IPS DF 6.9 (cell line): ENCODE measurements at places on chromosomes 4 and X.
A peak's percentile ranks its signal among the peaks of the same experiment; 100 is the strongest.

DNA sequence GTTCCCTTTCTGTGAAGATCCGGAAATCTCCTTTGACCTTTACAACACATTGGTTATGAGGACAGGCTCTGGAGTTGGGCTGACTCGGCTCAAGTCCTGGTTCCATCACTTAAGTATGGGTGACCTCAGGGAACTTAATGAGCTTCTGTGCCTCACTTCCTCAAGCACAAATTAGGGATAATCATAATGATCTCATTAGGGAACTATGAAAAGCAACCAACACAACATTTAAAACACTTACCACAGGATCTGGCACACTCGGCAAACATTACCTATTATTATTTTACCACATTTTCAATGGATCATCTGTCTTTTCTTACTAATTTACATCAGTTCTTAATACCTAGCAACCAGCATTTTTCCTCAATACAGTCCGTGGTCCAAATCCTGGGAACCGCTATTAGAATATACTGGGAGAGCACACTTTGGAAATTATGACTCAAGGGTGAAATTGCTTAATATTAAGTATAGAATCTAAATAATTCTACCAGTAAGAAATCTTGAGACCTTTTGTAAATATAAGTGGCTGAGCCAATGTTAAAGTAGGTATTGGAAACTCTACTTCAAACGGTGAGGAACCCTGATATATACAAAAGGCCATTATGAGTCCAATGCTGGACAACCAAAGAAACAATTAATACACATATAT lies 19.6 kb downstream of the ADGRA3 start:
- no peak for DNase-seq
- no peak overlapping the region for H3K4me3 ChIP-seq
- H3K36me3 ChIP-seq, result no peaks in the 10 kb centered on the region
- peaks cover 8% of the 10 kb centered on the region for H3K4me1 ChIP-seq
- no peak overlapping the region for H3K27ac ChIP-seq

DNA sequence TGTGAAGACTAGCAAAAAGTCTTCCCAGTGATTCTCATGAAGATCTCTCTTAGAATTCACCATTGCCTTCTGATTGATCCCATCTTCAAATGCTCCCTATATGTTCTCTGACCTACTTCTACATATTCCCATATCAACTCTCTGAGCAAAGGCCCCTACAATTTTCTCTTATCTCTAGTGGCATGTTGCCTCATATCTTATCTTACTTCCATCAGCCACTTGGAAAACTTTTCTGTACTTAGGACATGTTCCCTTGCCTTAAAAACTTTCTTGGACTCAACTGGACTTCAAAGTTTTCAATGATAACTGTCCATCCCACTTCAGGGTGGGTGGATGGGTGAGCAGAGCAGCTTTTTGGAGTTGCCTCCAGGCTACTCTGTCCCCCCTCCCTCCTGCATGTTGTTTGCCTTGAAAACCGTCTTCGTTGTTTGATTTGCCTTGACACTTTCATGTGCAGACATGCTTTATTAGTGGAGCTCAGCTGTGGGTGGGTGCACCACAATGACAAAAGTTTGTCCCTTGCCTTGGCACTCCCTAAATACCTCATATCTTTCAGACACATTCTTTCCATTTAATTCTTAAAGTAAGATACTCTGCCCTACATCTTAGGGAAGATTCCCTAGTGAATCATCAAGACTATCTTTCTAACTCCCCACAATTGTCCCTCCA lies 18.3 kb upstream of the USP27X start:
- H3K36me3 ChIP-seq, result no peaks in the 10 kb centered on the region
- H3K4me1 ChIP-seq, result no peaks in the 10 kb centered on the region
- no peaks in the 10 kb centered on the region for H3K27me3 ChIP-seq
- DNase-seq, result no peak
- H3K27ac ChIP-seq, result no peak overlapping the region
- no peak overlapping the region for H3K4me3 ChIP-seq

DNA sequence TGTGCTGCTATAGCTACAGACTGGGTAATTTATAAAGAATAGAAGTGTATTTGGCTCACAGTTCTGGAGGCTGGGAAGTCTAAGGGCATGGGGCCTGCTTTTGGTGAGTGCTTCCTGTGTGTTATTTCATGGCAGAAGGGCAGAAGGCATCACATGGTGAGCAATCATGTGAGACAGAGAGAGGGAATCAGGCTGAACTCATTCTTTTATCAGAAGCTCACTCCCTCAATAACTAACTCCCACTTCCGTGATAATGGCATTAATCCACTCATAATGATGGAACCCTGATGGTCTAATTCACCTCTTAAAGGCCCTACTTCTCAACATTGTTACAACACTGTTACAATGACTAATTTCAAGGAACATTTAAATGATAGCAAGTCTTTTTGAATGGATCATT lies 129.4 kb downstream of the FAT4 start:
- H3K36me3 ChIP-seq, result no peaks in the 10 kb centered on the region
- no peak overlapping the region for H3K27ac ChIP-seq
- no peak overlapping the region for H3K4me3 ChIP-seq
- no peaks in the 10 kb centered on the region for H3K4me1 ChIP-seq
- DNase-seq, result no peak

DNA sequence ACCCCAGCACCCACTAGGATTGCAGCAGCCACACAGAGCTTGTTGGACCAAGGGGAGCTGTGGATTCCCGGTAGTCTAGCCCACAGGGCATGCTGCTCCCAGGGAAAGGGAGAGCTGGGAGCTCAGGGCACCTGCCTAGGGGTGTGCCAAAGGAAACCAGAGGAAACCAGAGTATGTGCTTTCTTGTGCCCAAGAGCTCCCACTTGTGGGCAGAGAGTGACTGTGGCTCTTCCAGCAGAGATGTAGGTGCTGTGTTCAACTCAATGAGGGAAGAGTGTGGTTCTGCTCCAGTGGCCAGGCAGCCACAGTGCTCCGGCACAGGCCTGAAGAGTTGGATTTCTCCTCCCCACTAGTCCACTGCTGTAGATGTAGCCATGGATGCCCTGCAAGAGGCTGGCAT lies 1050.0 kb upstream of the INTU start:
- H3K27ac ChIP-seq, result no peak overlapping the region
- no peak for DNase-seq
- H3K27me3 ChIP-seq, result no peaks in the 10 kb centered on the region
- no peak overlapping the region for H3K4me3 ChIP-seq
- no peaks in the 10 kb centered on the region; the same call in 1 of the 2 replicates for H3K4me1 ChIP-seq

DNA sequence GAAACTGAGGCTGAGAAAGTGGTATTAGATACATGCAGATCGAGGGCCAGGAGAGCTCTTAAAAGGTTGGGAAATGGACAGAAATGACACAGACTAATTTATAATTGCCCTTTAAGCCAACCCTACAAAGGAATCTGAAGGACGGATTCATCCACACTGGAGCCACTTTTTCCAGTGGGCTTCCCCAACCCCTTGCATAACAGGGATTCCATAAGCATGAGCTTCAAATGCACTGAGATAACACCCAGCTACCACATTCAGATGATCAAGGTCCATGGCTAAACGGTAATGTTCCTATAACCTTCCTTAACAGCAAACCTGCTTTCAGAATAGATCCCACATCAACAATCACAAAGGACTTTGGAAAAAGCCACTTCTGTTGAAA lies 34.2 kb downstream of the PLAC1 start:
- no peak overlapping the region for H3K27ac ChIP-seq
- H3K36me3 ChIP-seq, result no peaks in the 10 kb centered on the region
- H3K4me3 ChIP-seq, result no peak overlapping the region
- no peaks in the 10 kb centered on the region for H3K27me3 ChIP-seq
- H3K4me1 ChIP-seq, result no peaks in the 10 kb centered on the region

DNA sequence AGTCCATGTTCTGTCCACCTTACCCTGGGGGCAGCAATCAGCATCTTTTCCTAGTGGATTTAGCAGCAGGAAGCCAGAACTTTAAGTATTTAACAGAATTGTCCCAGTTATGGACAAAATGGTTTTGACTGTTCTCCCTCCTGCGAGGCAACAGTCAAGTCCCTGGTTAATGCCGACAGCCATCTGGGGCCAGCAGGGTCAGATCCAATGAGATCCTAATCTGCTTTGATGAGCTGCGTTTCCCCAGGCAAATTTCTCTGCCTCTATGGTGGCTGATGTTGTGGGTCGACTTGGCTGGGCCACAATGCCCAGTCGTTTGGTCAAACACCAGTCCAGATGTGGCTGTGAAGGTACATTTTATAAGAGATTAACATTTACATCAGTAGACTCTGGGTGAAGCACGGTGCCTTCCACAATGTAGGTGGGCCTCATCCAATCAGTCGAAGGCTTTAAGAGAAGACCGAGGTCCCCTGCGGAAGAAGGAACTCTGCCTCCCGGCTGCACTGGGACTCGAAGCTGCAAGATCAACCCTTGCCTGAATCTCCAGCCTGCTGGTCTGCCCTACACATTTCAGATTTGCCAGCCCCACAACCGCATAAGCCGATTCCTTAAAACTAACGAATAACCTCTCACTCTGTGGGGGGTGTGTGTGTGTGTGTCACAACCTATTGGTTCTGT lies 89.0 kb upstream of the C4orf50 start:
- H3K36me3 ChIP-seq, result no peaks in the 10 kb centered on the region
- no peak overlapping the region for H3K4me3 ChIP-seq
- DNase-seq, result no peak
- H3K27me3 ChIP-seq, result no peaks in the 10 kb centered on the region
- no peak overlapping the region for H3K27ac ChIP-seq
- peaks cover 3% of the 10 kb centered on the region; the same call in 1 of the 2 replicates for H3K4me1 ChIP-seq

DNA sequence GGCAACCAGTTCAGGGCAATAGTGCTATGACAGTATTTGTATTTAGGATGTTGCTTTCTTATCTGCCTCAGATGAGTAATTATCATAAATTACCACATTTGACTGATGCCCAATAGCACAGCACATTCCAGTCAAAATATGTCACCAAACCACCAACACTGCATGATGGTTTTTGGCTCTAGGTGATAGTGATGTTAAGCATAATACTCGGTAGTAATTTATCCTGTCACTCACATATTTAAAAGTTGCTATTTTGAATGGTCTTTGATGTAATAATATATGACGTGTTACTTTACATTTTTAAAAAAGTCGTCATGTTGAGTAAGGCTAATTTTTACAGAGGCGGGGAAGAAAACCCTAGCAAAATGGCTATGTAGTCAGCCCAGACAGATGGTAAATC lies 42.5 kb downstream of the UNC5C start:
- H3K36me3 ChIP-seq, result no peaks in the 10 kb centered on the region
- no peak for DNase-seq
- H3K4me1 ChIP-seq, result no peaks in the 10 kb centered on the region
- no peak overlapping the region for H3K4me3 ChIP-seq

GRCh38 chrX:152641996-152642395 lies 4.3 kb downstream of the GABRQ start:
- DNase-seq, result no peak
- H3K36me3 ChIP-seq, result peaks cover 15% of the 10 kb centered on the region; the same call in 1 of the 2 replicates
- peaks cover 8% of the 10 kb centered on the region for H3K4me1 ChIP-seq
- no peak overlapping the region for H3K4me3 ChIP-seq

GRCh38 chrX:20063716-20064351 lies 52.9 kb downstream of the MAP7D2 start:
- H3K4me3 ChIP-seq, result no peak overlapping the region
- no peak overlapping the region for H3K27ac ChIP-seq
- H3K36me3 ChIP-seq, result no peaks in the 10 kb centered on the region

- DNase-seq, result no peak
- H3K27ac ChIP-seq, result no peak overlapping the region
- no peak overlapping the region for H3K4me3 ChIP-seq
- no peaks in the 10 kb centered on the region for H3K27me3 ChIP-seq
- no peaks in the 10 kb centered on the region for H3K4me1 ChIP-seq
Observed at GRCh38 chrX:47156611-47157520, 11.8 kb downstream of the RBM10 start.

DNA sequence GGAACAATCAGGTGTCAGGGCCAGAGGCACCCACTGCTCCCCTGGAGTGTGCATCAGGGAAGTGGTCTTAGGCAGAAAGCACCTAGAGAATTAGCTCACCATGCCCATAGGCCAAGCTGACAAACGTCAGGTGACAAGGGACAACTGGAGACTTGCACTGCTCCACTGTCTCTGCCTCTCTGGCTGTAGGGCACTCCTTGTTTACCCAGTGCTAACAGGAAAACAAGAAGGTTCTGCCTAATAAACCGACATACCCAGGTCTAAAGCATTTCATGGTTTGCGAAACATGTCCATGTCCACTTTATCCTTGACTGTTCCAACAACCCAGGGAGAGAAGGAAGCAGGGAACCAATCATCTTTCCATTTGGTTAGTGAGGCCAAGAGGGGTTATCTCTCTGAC lies 92.5 kb upstream of the MAMLD1 start:
- H3K27me3 ChIP-seq, result no peaks in the 10 kb centered on the region
- no peaks in the 10 kb centered on the region for H3K36me3 ChIP-seq

DNA sequence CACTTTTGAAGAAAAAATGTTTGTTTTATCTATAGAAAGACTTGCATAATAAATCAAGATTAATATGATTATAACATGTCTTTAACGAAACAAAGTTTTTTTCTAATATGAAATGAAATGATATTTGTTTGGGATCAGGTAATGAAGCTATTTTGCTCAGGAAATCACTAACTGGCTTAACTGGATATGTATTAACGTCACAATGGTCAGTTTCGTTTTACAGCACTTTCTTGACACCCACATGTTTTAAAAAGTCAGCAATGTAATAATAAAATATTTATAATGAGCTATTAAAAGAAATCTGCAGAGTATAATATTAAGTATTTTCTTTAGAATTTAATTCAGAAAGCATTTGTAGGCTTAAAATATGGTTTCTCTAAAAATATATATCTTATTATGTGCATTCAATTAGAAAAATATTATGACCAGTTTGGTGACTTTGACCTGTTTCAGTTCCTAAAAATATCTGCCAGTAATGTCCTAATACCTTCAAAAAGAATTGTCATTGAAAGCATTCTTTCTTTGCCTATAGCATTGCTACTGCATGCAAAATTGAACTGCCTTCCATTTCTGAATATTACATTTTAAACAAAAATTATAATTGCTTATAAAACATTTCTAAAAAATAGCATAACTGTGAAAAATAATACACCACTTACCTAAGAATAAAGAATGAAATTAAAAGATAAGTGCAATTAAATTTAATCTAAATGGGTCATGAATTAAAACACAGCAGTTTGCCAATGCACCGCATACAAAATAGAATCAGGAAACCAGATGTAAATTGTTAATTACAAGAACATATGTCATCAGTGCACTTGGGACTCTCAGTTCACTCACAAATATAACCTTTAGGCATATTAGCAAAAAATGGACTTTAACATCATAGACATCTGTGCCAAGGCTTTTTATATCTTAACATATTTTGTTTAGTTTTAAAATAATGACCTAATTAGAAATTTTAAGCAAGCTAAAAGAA lies 31.6 kb downstream of the TIGD2 start:
- no peaks in the 10 kb centered on the region for H3K27me3 ChIP-seq
- H3K4me1 ChIP-seq, result no peaks in the 10 kb centered on the region
- H3K4me3 ChIP-seq, result no peak overlapping the region
- no peaks in the 10 kb centered on the region for H3K36me3 ChIP-seq
- H3K27ac ChIP-seq, result no peak overlapping the region

- H3K27ac ChIP-seq, result no peak overlapping the region
- H3K27me3 ChIP-seq, result no peaks in the 10 kb centered on the region
- DNase-seq, result peak; percentile 31
- H3K36me3 ChIP-seq, result no peaks in the 10 kb centered on the region
Observed at GRCh38 chr4:83851261-83852084, 315.6 kb downstream of the GPAT3 start.
